ENCODE measurements at places on chromosomes 12 and 14.

DNA sequence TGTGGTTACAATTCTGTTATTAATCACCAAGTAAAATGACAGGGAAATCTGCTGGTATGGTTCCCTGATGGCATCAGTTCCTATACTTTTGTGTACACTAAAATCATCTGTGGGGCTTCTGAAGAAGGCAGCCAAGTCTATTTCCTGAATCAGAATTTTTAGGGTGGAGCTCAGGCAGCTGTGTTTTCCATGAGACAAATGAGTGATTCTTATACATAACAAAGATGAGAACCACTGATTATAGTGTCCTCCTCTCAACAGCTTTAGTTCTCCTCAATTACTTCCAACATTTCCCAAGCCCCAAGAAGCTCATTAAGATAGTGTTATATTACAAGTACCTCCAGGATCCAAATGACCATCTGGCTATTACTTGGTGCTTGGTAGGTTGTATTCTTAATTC, 64.5 kb upstream of the USP44 start:
- no peak for DNase-seq

GRCh38 chr12:46124848-46125619, 134.7 kb upstream of the SCAF11 start:
- DNase-seq, result peak; percentile 11

GRCh38 chr12:89417246-89417977, 65.1 kb upstream of the DUSP6 start:
- DNase-seq, result no peak

DNA sequence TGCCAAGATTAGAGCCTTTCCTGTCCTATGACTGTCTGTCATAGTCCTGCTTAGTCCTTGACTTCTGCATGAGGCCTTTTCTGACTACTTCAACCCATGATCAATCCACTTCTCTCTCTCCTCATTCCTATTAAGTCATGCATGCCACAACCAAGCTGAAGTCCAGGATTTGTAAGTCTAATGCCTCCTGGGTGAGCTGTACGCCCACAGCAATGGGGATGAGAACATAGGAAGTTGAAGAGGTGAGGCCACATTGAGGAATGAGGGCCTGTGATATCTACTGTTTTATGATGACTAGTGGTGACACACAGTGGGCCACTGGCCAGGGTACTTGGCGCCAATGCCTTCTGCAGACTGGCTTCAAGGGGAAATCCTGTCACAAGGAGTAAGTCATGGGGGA, 994.1 kb upstream of the TMEM132C start:
- no peak for DNase-seq

DNA sequence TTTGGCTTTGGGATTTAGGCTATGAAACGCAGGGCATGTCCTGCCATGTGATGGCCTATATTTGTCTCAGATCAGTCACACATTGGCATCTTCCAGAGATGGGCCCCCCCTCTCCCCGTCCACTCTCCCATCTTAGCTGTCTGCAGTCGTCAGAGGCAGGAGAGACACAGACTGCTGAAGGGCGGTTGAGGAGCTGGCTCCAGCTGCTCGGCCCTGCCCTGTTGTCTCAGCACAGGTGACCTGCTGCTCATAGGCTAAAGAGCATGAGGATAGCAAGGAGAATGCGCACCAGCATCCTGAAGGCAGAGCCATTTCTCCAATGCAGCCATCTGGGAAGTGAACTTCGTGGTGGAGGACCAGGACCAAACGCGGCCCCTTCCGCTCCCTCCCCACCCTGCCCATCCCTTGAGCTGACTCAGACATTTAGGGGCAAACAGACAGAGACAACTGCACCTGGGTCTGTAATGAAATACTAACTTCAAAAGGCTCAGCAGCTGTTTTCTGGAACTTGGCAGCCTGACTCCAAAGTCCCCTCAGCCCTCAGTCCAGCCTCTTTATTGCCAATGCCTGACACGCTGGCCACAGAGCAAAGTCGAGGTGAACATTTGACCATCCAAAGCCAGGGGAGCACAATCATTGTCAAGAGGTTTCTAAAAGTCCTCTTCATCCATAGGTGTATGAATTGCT, 22.3 kb downstream of the FZD10 start:
- no peak for DNase-seq

- DNase-seq, result no peak
Measured at GRCh38 chr14:99674064-99674650, 9.9 kb upstream of the CYP46A1 start.

DNA sequence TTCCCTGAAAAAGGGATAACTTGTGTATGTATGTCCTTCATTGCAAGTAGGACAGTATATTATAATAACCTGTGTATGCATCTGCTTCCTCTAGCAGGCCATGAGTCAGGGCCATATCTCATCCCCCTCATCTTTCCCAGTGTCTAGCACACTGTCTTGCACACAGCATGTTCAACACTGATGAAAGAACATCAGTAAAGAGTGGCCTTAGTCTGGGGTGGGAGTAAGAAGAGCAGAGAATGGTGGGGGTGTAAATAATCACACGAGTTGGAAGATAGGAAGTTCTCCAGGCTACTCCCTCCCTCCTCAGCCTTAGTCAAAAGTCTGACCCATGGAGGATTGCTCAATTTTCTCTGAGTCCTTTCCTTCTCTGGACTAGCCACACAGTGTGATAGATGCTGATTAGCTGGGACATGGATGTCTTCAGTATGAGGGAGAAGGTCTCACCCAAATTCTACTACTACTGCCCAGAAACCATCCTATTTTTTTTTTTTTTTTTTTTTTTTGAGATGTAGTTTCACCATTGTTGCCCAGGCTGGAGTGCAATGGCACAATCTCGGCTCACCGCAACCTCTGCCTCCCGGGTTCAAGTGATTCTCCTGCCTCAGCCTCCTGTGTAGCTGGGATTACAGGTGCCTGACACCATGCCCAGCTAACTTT, 14.6 kb upstream of the SP1 start:
- no peak for DNase-seq

GRCh38 chr12:92546635-92547348, 156.0 kb upstream of the PLEKHG7 start:
- DNase-seq, result no peak

- no peak for DNase-seq
Measured at GRCh38 chr12:117907108-117907689, 61.6 kb downstream of the KSR2 start.

GRCh38 chr14:64801046-64801445, 78.7 kb downstream of the SPTB start:
- DNase-seq, result no peak

Measured in stimulated activated CD4-positive, alpha-beta T cell treated with anti-CD3 and anti-CD28 coated beads, TNF-alpha, amount 100 ng/mL, for 1 hour (primary cell).